ENCODE measurements at places on chromosomes 3 and 15. TPM values are rescaled to one million over a fixed set of nuclear protein-coding genes. Genes with fewer than 3 reads are reported as not detected.
A peak's percentile ranks its signal among the peaks of the same experiment; 100 is the strongest.

The ATP13A4 gene
- 1.6 TPM for total RNA-seq

GRCh38 chr3:31240874-31241273 is 291.9 kb upstream of the STT3B start:
- no peak for DNase-seq
- H3K36me3 ChIP-seq, result no peaks in the 10 kb centered on the region
- no peak overlapping the region for H3K27ac ChIP-seq
- H3K27me3 ChIP-seq, result no peaks in the 10 kb centered on the region
- H3K4me3 ChIP-seq, result no peak overlapping the region
- H3K4me1 ChIP-seq, result no peaks in the 10 kb centered on the region

GRCh38 chr3:11734-12133 is 184.8 kb upstream of the CHL1 start:
- no peaks in the 10 kb centered on the region for H3K4me1 ChIP-seq
- H3K27me3 ChIP-seq, result no peaks in the 10 kb centered on the region
- H3K36me3 ChIP-seq, result no peaks in the 10 kb centered on the region
- no peak overlapping the region for H3K27ac ChIP-seq

The CYP11A1 gene
- not detected for total RNA-seq

The AGTR1 gene
- total RNA-seq, result not detected

The TTLL13 gene
- total RNA-seq, result not detected

DNA sequence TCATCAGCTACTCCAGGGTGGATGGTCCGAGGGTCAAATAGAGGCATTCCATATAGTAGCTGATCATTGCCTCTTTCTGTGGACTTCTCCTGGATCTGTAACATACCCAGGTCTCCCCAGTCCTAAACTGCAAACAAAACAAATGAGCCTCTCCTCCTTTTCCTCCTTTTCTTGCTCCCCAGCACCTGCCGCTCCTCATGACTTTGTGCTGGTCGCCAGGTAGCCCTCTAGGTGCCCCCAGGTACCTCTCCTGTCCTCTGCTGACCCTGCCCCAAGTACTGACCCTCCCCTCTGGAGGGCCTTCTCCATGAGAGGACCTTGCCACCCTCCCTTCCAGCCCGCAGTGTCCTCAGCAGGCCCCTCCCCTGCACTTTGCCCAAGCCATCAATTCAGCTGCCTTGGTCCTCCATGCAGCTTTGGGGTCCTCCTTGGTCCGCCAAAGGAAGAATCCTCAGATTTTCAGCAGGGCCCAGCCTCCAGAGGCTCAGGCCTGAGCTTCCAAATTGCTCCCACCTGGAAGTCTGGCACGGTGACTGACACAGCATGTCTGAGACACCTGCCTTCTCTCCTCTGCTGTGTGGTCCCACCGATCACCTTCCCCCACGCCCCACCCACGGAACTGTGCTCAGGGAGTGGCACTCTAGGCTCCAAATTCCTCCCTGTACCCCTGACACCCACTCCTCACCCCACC is 111.0 kb downstream of the LRRK1 start:
- no peak overlapping the region for H3K4me3 ChIP-seq
- no peaks in the 10 kb centered on the region for H3K4me1 ChIP-seq
- no peaks in the 10 kb centered on the region for H3K27me3 ChIP-seq
- no peak overlapping the region for H3K27ac ChIP-seq
- no peaks in the 10 kb centered on the region for H3K36me3 ChIP-seq

The BFSP2 gene
- total RNA-seq, result not detected

GRCh38 chr3:133130168-133130567 is 92.0 kb downstream of the TMEM108 start:
- H3K27ac ChIP-seq, result no peak overlapping the region
- no peaks in the 10 kb centered on the region for H3K36me3 ChIP-seq
- H3K4me1 ChIP-seq, result no peaks in the 10 kb centered on the region
- no peaks in the 10 kb centered on the region for H3K27me3 ChIP-seq
- H3K4me3 ChIP-seq, result no peak overlapping the region

DNA sequence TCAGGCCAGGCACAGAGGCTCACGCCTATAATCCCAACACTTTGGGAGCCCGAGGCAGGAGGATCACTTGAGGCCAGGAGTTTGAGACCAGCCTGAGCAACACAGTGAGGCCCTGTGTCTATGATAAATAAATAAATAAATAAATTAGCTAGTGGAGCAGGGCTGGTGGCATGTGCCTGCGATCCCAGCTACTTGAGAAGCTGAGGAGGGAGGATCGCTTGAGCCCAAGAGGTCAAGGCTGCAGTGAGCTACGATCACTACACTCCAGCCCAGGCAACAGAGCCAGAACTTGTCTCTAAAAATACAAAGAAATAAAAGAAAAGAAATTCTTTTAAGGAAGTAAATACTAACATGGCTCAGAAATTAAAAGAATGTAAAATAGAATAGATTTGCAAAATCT is 91.8 kb downstream of the LIPC start:
- no peak overlapping the region for H3K27ac ChIP-seq
- H3K4me3 ChIP-seq, result no peak overlapping the region
- H3K27me3 ChIP-seq, result no peaks in the 10 kb centered on the region
- no peak for DNase-seq

- DNase-seq, result no peak
- H3K27ac ChIP-seq, result no peak overlapping the region
- no peaks in the 10 kb centered on the region for H3K4me1 ChIP-seq
- H3K36me3 ChIP-seq, result no peaks in the 10 kb centered on the region
- no peaks in the 10 kb centered on the region for H3K27me3 ChIP-seq
- no peak overlapping the region for H3K4me3 ChIP-seq
Observed at GRCh38 chr3:130835483-130835882, 58.4 kb upstream of the ATP2C1 start.

The ARIH1 gene
- 179 TPM for total RNA-seq

DNA sequence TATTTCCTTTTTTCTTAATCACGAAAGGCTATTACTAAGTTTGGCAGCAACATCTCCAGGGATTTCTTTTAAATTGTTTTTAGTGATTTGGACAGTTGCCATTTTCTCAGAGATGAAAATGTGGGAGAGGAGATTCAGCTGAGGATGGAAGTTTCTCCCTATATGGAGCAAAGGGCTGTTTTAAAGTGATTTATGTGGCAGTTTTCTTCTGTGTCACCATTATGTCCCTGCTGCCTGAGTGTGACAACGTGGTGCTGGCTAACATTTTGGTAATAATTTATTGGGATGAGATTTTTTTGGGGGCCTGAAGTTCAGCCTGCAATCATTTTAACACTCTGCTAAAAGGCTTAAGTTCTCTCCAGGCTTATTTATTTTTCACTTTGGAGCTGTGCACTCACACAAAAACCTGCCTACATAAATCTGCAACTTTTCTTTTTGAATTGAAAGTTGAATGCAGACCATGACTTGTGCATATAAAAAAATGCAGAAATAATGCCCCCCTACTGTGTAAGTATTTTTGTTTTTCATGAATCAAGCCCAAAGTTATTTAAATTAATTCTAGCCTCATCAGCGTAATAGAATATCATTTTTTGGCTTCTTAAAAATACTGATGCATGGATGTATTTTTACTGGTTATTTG is 210.9 kb downstream of the ZIC1 start:
- H3K27ac ChIP-seq, result no peak overlapping the region
- no peak overlapping the region for H3K4me3 ChIP-seq
- H3K36me3 ChIP-seq, result no peaks in the 10 kb centered on the region
- no peaks in the 10 kb centered on the region for H3K4me1 ChIP-seq

- DNase-seq, result peak; percentile 42
- H3K27me3 ChIP-seq, result no peaks in the 10 kb centered on the region
- no peaks in the 10 kb centered on the region for H3K36me3 ChIP-seq
- no peak overlapping the region for H3K27ac ChIP-seq
Observed at GRCh38 chr3:32175607-32176197, 62.8 kb upstream of the CMTM8 start.

- DNase-seq, result no peak
- H3K27me3 ChIP-seq, result no peaks in the 10 kb centered on the region
- no peak overlapping the region for H3K4me3 ChIP-seq
- no peak overlapping the region for H3K27ac ChIP-seq
- H3K36me3 ChIP-seq, result no peaks in the 10 kb centered on the region
Observed at GRCh38 chr15:69574506-69574905, 121.9 kb downstream of the RPLP1 start.

DNA sequence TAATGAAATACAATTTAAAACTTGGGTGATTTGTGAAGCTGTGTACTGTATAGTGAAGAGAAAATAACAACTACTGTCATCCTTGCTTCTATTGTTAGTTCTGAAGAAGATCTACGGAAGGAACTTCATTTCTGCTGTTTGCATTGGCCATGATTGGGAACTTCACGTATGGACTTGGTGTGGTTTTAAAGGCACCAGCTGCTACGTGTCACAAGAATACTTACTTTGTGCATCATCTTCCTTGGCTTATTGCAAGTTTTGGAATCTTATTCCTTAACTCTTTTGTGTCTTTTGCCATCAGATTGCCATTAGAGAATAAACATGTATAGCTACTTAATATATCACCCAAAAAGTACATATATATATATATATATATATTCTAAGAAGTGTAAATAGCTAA is 75.0 kb upstream of the VEPH1 start:
- H3K36me3 ChIP-seq, result no peaks in the 10 kb centered on the region
- no peak for DNase-seq
- no peaks in the 10 kb centered on the region for H3K27me3 ChIP-seq

- no peaks in the 10 kb centered on the region for H3K27me3 ChIP-seq
- no peaks in the 10 kb centered on the region for H3K4me1 ChIP-seq
- no peak overlapping the region for H3K4me3 ChIP-seq
- DNase-seq, result no peak
- H3K36me3 ChIP-seq, result no peaks in the 10 kb centered on the region
Observed at GRCh38 chr3:98699132-98699531, 64.0 kb upstream of the ST3GAL6 start.

DNA sequence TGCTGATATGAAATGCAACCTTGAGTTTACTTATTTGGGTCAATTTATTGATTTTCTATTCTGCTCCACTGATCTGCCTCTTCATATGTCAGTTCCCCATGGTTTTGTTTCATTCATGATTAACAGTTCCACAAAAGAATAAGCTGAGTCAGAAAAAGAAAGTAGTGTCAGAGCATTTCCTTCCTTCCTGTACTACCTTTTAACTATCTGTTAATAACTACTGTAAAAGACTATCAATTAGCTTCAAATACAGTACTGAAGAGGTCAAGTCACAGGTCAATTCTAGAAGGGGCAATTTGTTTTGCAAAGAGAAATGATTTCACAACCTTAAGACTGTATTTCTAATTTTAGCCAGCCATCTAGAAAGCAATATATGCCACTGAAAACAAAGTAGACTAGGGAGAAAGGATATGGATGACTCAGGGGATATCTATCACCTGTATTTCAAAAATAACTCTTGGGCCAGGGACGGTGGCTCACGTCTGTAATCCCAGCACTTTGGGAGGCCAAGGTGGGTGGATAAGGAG is 129.5 kb downstream of the TFDP2 start:
- no peaks in the 10 kb centered on the region for H3K27me3 ChIP-seq
- no peak overlapping the region for H3K4me3 ChIP-seq
- H3K27ac ChIP-seq, result no peak overlapping the region
- H3K4me1 ChIP-seq, result no peaks in the 10 kb centered on the region

DNA sequence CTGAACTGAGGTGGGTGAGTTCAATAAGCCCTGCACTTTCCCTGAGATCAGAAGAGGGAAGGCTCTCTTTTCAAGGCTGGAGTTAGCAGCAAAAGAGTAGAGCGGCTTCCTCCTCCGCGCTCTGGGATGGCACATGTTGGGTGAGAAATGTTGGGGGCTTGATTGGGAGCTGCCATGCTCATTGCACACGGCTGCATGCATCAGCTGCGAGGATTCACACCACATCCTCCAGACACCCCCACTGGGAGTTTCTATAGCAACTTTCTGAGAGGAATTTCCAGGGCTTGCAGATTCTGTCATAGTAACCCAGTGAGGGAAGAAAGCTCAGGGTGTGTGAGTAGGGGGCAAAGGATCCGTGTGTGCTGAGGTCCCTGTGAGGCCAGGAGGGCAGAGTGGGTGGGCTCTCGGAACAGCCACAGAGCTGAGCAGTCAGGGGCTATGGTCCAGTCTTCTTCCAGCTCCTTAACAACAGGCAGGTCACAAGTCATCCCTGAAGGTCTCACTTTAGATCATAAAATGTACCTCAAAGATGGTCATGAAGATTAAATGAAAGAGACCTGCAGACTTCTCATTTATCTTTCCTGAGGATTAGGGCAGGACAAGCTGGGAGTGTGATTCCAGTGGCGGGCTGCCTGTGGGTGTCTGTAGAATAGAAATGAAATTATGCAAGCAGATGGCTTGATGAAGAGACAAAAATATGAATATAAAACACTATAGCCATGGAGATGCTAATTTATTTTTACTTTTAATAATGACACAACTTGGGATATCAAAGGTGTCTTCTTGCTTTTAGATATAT is 75.7 kb upstream of the CHRNA7 start:
- H3K36me3 ChIP-seq, result no peaks in the 10 kb centered on the region
- no peaks in the 10 kb centered on the region for H3K27me3 ChIP-seq
- no peaks in the 10 kb centered on the region for H3K4me1 ChIP-seq
- H3K4me3 ChIP-seq, result no peak overlapping the region
- H3K27ac ChIP-seq, result no peak overlapping the region

DNA sequence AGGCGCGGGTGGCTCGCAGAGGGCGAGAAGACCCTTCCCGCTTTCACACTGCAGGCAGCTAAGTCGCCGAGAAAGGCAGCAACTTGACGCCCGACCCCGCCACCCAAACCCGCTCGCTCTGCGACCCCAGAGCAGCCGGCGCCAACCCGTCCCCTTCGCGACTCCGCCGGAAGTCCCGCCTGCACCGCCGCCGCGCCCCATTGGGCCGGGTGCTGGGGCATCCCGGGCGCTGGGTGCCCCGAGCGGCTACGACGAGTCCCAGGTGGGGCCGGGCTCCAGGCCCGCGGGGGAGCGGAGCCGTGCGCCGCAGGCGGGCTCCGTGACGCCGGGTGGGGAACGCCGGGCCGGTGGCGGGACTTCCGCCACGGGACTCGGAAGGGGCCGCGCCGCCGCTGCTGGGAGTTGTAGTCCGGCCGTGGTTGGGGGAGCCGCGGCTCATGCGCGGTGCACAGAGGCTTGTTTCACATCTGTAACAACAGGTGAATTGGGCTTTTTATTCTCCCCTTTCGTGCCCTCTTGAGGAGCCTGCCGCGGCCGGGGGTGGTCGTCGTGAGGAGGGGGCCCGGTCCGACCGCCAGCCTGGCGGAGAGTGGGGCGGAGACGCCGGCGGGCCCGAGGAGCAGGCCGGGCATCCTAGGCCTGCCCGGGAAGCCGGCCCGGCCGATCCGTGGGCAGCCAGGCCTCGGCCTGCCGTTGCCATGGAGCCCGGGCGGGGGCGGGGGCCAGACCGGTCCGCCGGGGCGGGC is at the start of gene DHX30:
TSS of gene DHX30 (plus strand) at position 405 of the 746 bp plus-strand sequence. CDS start 7,546 bp downstream, outside the sequence.
- no peaks in the 10 kb centered on the region for H3K27me3 ChIP-seq
- H3K4me3 ChIP-seq, result peak within 1 kb of the TSS; percentile 65
- H3K4me1 ChIP-seq, result peaks cover 12% of the 10 kb centered on the region
- peak; percentile 82 for DNase-seq
- H3K27ac ChIP-seq, result peak within 1 kb of the TSS; percentile 92

GRCh38 chr3:37257581-37257980 is 83.2 kb upstream of the LRRFIP2 start:
- H3K36me3 ChIP-seq, result peaks cover 4% of the 10 kb centered on the region
- H3K4me1 ChIP-seq, result no peaks in the 10 kb centered on the region
- H3K4me3 ChIP-seq, result no peak overlapping the region
- no peak for DNase-seq

GRCh38 chr3:108830991-108831614 is 8.5 kb downstream of the TRAT1 start:
- H3K4me1 ChIP-seq, result peaks cover 62% of the 10 kb centered on the region
- peak overlapping the region; percentile 9 for H3K4me3 ChIP-seq
- no peaks in the 10 kb centered on the region for H3K27me3 ChIP-seq
- no peak for DNase-seq
- no peaks in the 10 kb centered on the region for H3K36me3 ChIP-seq
- H3K27ac ChIP-seq, result peak overlapping the region; percentile 78

All from naive thymus-derived CD4-positive, alpha-beta T cell (primary cell).